ENCODE measurements at places on chromosomes 7 and 10. TPM values are rescaled to one million over a fixed set of nuclear protein-coding genes. Genes with fewer than 3 reads are reported as not detected.

DNA sequence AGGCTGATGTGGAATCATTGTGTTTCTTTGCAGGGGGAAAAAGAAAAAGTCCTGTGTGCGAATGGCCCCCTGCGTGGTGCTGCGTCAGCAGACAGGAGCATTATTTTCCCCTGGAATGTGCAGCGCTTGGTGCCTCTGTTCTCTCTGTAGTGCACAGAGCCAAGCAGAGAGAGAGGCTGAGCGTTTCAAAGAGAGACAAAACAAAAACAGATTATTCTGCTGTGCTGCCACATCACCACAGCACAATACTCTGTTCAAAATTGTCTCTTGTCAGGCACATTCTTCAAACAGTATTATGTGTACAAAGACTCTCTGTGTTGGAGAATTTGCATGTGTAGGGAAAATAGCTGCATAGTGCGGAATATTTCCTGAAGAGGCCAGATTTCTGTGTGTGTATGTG is 609.0 kb downstream of the SDK1 start:
- DNase-seq, result no peak
- H3K27me3 ChIP-seq, result no peaks in the 10 kb centered on the region
- H3K27ac ChIP-seq, result no peak overlapping the region
- no peak overlapping the region for H3K4me3 ChIP-seq
- H3K4me1 ChIP-seq, result no peaks in the 10 kb centered on the region
- H3K36me3 ChIP-seq, result no peaks in the 10 kb centered on the region

- peaks cover 47% of the 10 kb centered on the region for H3K36me3 ChIP-seq
- peaks cover 21% of the 10 kb centered on the region for H3K4me1 ChIP-seq
- DNase-seq, result no peak
- no peaks in the 10 kb centered on the region for H3K27me3 ChIP-seq
- H3K4me3 ChIP-seq, result no peak overlapping the region
Measured at GRCh38 chr10:72068901-72069446, 19.4 kb downstream of the SPOCK2 start.

- no peaks in the 10 kb centered on the region for H3K27me3 ChIP-seq
- no peak for DNase-seq
- H3K4me3 ChIP-seq, result no peak overlapping the region
- no peak overlapping the region for H3K27ac ChIP-seq
- peaks cover 16% of the 10 kb centered on the region for H3K36me3 ChIP-seq
Measured at GRCh38 chr7:92279396-92280031, 33.7 kb downstream of the ANKIB1 start.

- no peaks in the 10 kb centered on the region for H3K4me1 ChIP-seq
- no peaks in the 10 kb centered on the region for H3K36me3 ChIP-seq
- DNase-seq, result no peak
- H3K27me3 ChIP-seq, result no peaks in the 10 kb centered on the region
- no peak overlapping the region for H3K27ac ChIP-seq
Measured at GRCh38 chr10:13056456-13057077, 43.4 kb upstream of the OPTN start.

DNA sequence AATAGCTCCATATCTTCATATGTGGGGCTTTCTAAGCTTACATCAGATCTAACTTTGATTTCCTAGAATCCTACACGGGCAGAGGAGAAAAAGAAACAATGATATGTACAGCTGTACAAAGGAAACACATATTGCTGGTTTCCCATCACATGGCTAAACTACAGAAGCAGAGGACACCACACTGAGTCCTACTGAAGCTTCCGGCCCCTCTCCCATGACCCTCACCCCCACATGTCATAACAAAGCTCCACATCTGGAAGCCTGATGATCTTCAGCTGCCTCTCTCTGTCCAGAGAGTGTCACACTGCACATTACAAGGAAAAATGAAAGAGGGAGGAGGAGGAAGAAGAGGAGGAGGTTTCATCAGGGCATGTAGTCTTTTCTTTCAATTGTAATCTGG is 14.0 kb downstream of the SLC16A12 start:
- no peak for DNase-seq
- no peaks in the 10 kb centered on the region for H3K36me3 ChIP-seq
- no peaks in the 10 kb centered on the region for H3K4me1 ChIP-seq
- H3K27me3 ChIP-seq, result peaks cover 2% of the 10 kb centered on the region
- no peak overlapping the region for H3K4me3 ChIP-seq

PPP2R2D gene
- total RNA-seq, result 34.7 TPM

DNA sequence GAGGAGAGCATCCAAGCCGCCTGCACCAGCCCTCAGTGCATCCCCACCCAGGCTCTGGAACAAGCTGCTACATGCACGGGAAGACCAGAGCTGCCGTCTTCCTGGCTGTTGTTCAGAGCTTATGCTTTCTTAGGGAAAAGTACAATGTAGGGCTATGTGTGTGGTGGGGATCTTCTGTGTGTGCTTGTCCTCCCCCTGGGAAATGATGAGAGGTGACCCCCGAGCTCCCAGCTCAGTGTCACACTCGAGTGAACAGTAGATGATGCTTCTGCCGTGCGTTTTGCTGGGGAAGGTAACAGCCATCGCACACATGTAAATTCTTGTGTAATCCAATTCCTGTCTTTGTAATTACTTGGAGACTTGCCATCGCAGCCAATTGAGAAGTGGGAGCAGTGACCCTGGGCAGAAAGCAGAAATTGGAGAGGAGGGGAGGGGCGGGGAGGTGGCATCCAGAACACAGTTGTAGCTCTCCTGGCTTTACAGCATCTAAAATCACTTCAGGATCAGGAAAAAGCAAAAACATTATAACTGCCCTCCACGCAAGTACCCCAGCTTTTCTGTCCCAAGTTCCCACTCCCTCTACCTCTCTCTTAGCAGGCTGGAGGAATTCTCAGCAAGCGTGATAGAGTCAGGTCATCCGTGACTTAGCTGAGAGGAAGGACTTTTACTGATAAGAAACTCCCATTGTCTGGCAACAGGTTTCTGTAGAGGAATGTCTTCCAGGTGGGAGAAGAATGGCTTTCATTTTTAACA is 149.6 kb downstream of the TCF7L2 start:
- no peak for DNase-seq
- H3K27ac ChIP-seq, result no peak overlapping the region
- peaks cover 6% of the 10 kb centered on the region for H3K4me1 ChIP-seq
- H3K27me3 ChIP-seq, result no peaks in the 10 kb centered on the region

ANKRD22 gene
- not detected for total RNA-seq

VWDE gene
- 1.9 TPM for total RNA-seq

DNA sequence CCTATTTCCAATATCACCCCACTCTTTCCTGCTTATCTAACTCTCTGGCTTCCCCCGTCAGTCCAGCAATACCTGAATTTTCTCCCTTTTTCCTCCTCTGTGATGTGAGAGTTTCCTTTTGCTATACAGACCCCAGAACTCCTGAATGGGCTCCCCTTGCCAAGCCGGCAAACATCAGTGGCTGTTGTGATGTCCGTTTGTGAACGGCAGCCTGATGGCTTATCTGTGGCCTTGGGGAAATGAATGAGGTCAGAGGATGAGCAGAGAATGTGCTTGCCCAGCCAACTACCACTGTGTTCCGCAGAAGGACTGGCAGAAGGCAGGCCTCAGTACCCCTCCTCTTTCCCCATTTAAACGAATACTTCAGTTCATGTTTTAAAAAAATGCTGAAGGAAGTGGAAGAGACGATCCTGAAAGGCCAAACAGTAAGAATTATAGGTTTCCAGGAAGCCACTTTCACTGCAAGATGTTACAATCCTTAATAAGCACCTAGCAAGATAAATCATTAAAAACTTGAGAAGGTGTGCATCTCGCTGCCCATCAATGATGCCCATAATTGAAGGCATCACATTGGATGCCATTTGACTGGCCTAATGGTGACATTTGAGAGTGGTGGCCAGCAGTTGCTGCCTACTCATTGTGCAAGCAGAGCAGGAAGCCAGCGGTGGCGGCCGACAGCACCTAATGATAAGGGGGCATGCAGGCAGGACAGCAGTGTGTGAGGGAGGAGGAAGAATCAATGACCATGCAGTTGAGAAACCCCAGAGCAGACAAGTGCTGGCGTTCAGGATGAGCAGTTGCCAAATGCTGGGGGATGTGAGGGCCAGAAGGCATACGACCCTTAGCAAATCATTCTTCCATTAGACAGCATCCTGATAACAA is 31.5 kb downstream of the SLC18A2 start:
- no peak overlapping the region for H3K27ac ChIP-seq
- no peaks in the 10 kb centered on the region for H3K4me1 ChIP-seq
- H3K36me3 ChIP-seq, result no peaks in the 10 kb centered on the region
- H3K4me3 ChIP-seq, result no peak overlapping the region
- no peaks in the 10 kb centered on the region for H3K27me3 ChIP-seq

DNA sequence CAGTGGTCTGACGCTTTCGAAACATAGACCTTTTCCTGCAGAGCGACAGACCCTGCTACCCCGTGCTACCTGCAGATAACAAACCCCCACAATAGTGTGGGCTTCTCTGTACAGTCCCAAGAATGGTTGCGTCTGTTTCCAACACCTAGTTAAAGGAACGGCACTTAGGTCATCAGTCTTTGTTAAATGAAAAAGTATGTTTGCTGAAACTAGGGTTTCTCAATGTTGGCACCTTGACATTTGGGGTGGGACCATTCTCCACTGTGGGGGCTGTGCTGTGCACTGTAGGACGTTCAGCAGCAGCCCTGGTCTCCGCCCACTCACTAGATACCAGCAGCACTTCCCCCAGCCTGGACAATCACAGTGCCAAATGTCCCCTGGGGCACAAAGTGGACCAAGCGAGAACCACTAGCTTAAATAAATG is 13.7 kb downstream of the TECTB start:
- H3K27ac ChIP-seq, result no peak overlapping the region
- no peaks in the 10 kb centered on the region for H3K4me1 ChIP-seq
- H3K27me3 ChIP-seq, result peaks cover 11% of the 10 kb centered on the region
- DNase-seq, result no peak
